NCI-H460 (cell line): ENCODE measurements at places on chromosomes 7 and 10. TPM values are rescaled to one million over a fixed set of nuclear protein-coding genes. Genes with fewer than 3 reads are reported as not detected.

DNA sequence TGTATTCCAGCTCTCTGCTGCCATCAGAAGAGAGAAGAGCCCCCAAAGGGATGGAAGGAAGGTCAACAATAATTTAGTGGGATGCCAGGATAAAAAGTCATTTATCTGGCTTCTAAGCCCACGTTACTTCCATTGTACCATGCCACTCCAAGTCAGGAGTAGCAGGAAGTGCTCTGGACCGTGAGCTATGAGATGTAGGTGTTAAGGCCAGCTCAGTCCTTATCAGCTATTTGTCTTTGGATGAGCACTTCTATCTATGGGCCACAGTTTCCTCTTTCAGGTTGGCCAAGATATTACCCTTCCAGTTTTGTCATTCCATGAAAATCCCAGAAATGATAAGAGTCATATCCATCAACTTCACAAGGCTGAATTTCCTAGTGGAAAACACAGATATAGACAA, 119.4 kb upstream of the CACUL1 start:
- no peak for DNase-seq

LRRC17 gene
- total RNA-seq = 0.30 TPM in 1 of 2 replicates, not detected in the other

CNTNAP2 gene
- total RNA-seq = 0.15 and 0.17 TPM in 2 replicates

DNA sequence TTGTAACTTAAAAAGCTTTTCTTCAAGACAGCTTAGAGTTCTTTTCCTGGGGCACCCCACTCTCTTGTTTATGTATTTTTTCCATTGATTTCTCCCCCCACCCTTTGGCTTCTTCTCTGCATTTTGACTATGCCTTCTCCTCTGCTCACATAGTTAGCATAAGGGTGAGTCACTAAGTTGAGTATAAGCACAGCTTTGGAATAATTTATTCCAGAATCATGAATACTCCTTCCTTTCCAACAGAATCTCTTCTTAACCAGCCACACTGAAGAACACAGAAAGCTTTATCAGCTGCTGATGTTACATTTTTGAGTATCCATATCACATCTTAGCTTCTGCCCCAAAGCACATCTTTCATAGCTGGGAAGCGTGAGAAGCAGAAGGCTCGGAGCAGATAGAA, 449.5 kb upstream of the MKI67 start:
- DNase-seq = no peak

GRCh38 chr7:1231214-1232102, 1.2 kb upstream of the UNCX start:
- no peak for DNase-seq

DNA sequence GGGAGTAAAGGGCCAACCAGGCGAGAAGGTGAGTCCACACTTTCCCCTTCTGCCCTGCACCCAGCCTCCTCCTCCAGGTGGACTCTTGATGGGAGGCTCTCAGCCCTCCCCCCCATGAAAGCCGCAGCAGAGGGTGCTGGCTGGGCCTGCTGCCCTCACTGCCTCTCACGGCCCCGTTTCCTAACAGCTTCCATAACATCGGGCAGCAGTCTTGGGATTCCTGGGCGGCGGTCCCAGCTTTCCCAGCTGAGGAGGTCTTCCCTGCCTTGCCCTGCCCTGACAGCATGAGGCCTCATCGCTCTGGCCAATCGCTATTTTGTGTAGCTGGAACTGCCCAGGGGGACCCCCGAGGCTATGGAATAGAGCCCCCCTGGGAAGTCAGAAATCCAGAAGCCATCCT, 76.3 kb downstream of the COL13A1 start:
- no peak for DNase-seq

GRCh38 chr7:157436763-157437480, 100.1 kb downstream of the DNAJB6 start:
- DNase-seq = no peak

TMEM72 gene
- total RNA-seq = not detected in 2 replicates

- DNase-seq = no peak
Measured at GRCh38 chr10:70779511-70780369, 5.4 kb downstream of the TBATA start.

- no peak for DNase-seq
Measured at GRCh38 chr7:37534893-37535610, 86.4 kb upstream of the ELMO1 start.

DNA sequence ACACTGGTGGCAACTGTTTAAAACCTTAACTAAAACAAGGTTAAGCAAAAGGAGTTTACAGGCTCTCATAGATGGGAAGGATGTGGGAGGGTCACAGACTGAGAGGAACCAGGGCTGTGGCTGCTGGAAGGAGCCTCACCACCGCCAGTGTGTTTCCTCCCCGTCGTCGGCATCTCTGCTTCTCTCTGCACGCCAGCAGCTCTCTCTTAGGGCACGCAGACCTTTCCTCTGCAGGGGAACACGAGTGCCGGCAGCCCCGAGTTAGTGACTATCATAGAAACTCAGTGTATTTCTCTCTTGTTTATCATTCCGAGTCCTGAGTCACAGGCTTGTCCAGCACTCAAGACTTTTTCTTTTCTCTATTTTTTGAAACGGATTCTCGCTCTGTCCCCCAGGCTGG, 8.1 kb upstream of the SH2D4B start:
- DNase-seq = no peak

GRCh38 chr7:159091041-159091440, 53.6 kb downstream of the VIPR2 start:
- no peak for DNase-seq

CNNM1 gene
- 1.8 and 2.5 TPM in 2 replicates for total RNA-seq

- DNase-seq = no peak
Measured at GRCh38 chr7:18444826-18445225, 50.7 kb upstream of the HDAC9 start.

GRCh38 chr10:71736570-71736952, 17.0 kb upstream of the C10orf105 start:
- no peak for DNase-seq

DNA sequence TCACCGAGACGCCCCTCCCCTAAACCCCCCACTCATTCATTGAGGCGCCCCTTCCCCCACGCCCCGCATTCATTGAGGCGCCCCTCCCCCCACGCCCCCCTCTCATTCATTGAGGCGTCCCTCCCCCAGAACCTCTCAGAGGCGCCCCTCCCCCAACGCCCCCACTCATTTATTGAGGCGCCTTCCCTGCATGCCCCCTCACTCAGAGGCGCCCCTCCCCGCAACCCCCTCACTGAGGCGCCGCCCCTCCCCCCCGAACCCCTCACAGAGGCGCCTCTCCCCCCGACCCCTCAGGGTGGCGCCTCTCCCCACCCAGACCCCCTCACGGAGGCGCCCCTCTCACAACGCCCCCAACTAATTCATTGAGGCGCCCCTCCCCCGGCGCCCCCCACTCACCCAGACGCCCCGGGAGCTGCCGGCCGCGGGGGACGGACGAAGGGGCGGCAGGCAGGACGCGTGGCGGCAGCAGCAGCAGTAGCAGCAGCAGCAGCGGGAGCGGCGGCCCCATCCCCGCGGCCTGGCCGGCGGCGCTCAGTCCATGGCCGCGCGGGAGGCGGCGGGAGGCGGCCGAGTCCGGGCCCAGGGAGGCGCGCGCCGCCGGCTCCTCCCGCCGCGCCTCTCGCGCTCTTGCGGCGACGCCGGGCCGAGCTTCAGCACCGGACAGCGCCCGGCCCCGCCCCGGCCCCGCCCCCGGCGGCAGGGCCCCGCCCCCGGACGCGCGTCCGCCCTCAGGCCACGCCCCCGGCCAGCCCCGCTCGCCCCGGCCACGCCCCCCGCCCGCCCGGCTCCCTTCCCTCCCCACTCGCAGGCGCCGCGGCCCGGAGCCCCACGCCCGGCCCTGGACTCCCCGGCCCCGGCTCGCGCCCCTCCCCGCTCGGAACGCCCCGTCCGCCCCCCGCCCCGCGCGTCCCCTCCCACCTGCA, at the start of gene PTPRN2:
Gene PTPRN2, minus strand, starts transcription at position 662 of the 923 bp plus-strand sequence.
- peak; percentile 60 for DNase-seq

GRCh38 chr7:16014031-16014430, 327.5 kb upstream of the MEOX2 start:
- DNase-seq = no peak

- peak; percentile 43 for DNase-seq
Measured at GRCh38 chr10:17989908-17990767, 38.4 kb downstream of the SLC39A12 start.

IFIT2 gene
- total RNA-seq = 1.1 and 1.2 TPM in 2 replicates

ACSL5 gene
- total RNA-seq = not detected in 2 replicates

PLEKHA8 gene
- total RNA-seq = 15.5 and 18.3 TPM in 2 replicates

RP9 gene
- 35.7 and 35.8 TPM in 2 replicates for total RNA-seq

DNA sequence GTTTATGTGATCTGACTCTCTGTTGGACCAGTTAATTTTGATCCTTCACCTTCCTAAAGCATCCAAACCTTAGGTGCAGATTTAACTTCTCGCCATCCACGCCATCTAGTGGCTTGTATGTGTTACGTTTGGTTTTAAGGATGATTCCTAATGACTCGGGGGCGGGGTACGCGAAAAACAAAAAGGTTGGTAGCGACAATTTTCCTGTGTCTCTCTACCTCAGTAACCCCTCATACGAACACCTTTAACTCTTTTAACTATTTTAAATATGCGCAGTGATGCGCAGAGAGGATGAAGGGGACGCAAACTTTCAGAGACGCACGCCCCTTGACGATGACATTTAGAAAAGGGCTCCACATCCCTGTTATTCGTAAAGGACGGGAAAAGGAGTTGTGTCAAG, 714 bp upstream of the KCND2 start:
- DNase-seq = peak; percentile 38

WEE2 gene
- total RNA-seq = 0.27 TPM in 1 of 2 replicates, not detected in the other

NAT16 gene
- 0.09 TPM in 1 of 2 replicates, not detected in the other for total RNA-seq

GRCh38 chr10:49645417-49645816, 31.6 kb downstream of the CHAT start:
- DNase-seq = no peak

DNA sequence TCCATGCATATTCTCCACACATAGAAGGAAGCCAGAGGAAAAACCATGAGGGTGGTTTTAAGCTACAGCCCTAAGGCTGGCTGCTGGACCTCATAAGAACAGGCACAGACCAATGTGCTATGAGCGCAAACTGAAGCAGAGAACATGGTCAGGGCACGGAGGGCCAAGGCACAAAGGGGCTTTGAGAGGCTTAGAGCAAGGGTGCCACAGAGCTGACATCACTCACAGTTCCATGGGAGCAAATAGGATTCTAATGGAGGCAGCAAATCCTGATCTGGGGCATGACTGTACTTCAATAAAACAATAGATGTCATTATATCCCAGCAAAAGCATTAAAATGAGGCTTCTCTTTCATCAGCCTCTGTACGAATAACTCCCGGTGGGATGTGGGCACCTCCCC, 162.4 kb downstream of the COBL start:
- no peak for DNase-seq

- DNase-seq = no peak
Measured at GRCh38 chr7:63072806-63073205, 925.8 kb upstream of the ZNF722 start.

DNA sequence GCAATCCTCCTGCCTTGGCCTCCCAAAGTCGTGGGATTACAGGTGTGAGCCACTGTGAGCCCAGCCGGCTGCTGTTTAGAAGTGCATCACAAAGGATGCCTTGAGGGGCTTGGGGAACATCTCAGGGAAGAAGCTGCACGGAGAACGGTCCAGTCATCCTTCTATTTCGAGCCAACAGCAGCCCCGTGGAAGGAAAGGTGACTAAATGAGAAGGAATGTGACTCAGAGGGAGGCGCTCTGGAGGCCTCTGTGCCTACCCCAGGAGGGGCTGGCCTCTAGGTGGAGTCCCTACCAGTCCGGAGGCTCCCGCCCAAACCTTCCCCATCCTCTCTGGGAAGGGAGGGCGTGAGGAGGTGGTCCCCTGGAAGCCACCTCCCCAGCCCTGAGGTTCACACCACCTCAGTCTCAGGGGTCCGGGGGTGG, 76.2 kb downstream of the CTBP2 start:
- peak; percentile 92 for DNase-seq

KAT6B gene
- 9.1 and 9.8 TPM in 2 replicates for total RNA-seq

GRCh38 chr10:61840403-61840802, 61.1 kb upstream of the ARID5B start:
- no peak for DNase-seq

GRCh38 chr7:75921479-75921878, 6.5 kb downstream of the POR start:
- no peak for DNase-seq

NEURL1 gene
- total RNA-seq = 0.14 TPM in 1 of 2 replicates, not detected in the other

DNA sequence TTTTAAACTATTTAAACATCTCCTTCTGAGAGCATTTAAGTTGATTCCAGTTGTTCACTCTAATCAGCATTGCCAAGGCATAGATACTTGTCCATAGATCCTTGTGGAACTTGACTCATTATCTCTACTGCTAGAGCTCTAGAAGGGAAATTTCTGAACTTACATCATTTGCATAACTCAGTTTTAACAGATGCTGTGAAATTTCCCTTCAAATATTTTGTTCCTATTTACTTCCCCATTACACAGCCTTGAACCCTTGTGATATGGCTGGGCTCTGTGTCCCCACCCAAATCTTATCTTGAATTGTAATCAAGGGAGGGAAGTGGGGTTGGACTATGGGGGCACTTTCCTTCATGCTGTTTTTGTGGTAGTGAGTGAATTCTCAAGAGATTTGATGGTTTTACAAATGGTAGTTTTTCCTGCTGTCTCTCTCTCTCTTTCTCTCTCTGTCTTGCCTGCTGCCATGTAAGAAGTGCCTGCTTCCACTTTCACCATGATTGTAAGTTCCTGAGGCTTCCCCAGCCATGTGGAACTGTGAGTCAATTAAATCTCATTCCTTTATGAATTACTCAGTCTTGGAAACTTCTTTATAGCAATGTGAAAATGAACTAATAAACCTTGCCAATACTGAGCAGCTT, 25.4 kb downstream of the INSIG1 start:
- no peak for DNase-seq

DNA sequence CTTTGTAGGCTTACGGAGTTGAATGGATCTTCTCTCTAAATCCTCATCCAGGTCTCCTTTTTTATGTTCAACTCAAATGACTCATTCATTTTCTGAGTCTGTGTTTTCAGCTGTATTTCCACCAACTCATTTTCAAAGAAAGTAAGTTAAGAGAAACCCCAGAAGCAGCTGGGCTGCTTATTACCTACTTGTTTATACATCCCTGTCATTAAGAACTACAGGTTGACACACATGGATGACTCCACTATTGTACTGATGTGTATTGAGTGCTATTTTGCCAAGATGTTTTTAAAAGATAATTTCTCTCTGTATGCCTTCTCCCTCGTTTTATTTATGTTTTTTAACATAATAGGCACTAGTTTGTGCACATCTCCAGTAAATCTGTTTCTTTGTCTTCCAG, 41.9 kb downstream of the DGKI start:
- no peak for DNase-seq

EPDR1 gene
- 103 and 109 TPM in 2 replicates for total RNA-seq

FUOM gene
- 5.0 and 7.2 TPM in 2 replicates for total RNA-seq

CHCHD1 gene
- 53.9 and 60.7 TPM in 2 replicates for total RNA-seq

DNA sequence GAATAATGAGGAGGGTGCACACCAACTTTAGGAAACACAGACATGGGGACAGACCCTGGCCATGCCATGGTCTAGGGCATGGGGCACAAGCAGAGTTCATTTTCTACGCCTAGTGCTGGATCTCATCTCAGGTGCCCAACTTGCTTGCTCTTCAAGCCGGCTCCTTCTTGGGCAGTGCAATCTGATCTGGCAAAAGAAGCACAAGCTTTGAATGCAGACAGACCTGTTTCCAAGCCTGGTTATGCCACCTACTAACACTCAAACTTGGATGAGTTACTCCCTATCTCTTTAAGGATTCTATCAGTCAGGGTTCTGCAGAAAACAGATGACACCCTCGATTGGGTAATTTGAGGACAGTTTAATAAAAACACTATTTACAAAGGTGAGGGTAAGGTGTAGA, 34.9 kb upstream of the WAPL start:
- DNase-seq = no peak

EFCAB10 gene
- 2.9 and 3.6 TPM in 2 replicates for total RNA-seq
